Right renal pelvis (tissue), 4 donors: ENCODE measurements at places on chromosomes 16 and 17. TPM values are rescaled to one million over a fixed set of nuclear protein-coding genes. Genes with fewer than 3 reads are reported as not detected.

DNA sequence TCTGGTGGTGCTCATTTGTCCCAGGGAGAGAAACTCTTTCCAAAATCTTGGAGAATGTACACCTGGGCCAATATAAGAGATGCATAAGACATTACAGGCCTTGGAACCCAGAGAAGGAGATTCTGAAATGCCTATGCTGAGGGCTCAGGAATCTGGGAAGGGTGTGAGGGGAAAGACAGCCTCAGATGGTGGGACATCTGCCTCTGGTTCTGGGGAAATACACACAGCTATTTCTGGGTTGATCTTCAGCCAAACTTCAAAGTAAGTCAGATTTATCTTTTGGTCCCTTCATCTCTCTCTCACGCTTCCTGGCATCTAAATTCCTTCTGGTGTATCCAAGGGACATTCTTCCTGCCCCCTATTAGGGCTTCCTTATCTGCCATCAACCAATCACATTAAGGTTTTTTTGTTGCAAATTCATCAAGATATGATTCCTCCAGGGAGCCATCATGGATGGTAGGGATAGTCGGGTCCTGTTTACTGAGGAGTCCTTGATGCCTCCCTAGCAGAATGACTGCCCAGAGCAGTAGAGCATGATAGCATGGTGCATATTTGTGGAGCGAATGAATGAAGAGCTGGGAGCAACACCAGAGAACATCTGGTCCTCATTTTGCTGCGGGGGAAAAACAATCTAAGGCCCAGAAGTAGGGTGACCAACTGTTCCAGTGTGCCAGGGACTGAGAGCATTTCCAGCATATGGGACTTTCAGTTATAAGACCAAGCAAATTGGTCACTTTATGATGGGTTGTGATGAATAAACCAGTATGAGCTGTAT lies 35.7 kb upstream of the DYNLL2 start:
- DNase-seq: no peak

The TEX14 gene
- 0.69 TPM for polyA plus RNA-seq

DNA sequence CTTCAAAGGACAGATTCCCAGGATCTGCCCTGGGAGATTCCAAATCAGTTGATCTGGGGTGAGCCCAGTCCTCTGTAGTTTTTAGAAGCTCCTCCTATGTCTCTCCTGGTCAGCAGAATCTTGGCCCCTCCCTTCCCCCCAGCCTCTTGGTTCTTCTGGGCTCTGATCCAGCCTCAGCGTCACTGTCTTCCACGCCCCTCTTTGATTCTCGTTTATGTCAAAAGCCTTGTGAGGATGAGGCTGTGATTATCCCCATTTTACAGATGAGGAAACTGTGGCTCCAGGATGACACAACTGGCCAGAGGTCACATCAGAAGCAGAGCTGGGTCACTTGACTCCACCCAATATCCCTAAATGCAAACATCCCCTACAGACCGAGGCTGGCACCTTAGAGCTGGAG lies 840 bp upstream of the CDH5 start:
- DNase-seq: no peak

- DNase-seq: no peak
Observed at GRCh38 chr16:53080345-53081031, 25.7 kb downstream of the CHD9 start.

DNA sequence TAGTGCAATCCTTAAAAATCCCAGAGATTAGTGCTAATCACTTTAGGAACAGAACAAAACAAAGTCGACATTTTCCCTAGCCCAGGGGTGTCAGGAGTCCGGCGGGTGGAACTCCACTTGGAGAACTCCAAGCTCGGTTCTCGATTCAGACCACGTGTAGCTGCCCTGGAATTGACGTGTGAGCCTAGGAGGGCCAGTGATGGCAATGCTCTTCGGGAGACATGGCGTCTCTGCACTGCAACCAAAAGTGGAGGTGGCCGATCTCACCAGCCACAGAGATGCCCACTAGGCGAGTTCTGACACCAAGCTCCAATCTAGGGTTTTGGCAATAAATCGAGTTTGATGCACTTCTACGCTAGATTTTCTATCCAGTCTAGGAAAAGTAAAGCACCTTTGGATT lies 17.6 kb downstream of the MAP1LC3B start:
- no peak for DNase-seq

The NLRC3 gene
- polyA plus RNA-seq: 2.0 TPM

The HS3ST6 gene
- polyA plus RNA-seq: 0.14 TPM

The MYL4 gene
- polyA plus RNA-seq: 3.8 TPM
